ENCODE measurements at places on chromosomes 12 and 14.

DNA sequence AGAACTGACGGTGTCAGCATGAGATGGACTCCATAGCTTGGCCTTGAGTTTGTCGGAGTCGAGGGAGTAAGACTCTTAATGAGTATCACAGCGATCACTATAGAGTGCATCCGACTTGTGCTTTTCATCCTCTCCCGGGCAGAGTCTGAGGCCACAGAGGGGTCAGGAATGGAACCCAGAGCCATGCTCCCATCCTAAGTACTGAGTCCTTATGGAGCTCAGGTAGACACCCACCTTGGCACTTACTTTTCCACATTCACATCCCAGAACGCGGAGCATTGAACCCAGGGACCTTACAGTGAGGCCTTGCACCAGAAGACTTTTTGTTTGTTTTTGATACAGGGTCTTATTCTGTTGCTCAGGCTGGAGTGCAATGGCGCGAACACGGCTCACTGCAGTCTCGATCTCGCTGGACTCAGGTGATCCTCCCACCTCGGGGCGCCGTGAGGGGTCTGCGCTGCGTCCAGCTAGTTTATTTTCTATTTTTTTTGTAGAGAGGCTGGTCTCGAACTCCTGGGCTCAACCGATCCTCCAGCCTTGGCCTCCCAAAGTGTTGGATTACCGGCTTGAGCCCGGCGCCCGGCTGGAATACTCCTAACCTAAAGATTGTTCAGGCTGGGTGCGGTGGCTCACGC, 719 bp upstream of the SRSF9 start:
- peak; percentile 34 for DNase-seq

DNA sequence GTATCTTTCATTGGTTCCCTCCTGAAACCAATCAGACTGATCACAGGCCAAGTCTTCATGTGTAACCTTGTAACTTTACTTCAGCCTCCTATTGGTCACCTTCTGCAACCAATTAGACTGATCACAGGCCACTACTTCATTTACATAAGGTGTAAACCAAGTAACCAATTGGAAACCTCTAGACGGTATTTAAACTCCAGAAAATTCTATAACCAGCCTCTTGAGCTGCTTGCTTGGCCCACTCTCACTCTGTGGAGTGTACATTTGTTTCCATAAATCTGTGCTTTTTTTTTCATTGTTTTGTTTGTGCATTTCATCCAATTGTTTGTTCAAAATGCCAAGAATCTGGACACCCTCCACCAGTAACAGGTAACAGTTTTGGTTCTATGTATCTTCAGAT, 47.5 kb downstream of the EIF2S3B start:
- DNase-seq: no peak

- peak; percentile 68 for DNase-seq
Measured at GRCh38 chr12:132423251-132423819, 66.6 kb upstream of the FBRSL1 start.

DNA sequence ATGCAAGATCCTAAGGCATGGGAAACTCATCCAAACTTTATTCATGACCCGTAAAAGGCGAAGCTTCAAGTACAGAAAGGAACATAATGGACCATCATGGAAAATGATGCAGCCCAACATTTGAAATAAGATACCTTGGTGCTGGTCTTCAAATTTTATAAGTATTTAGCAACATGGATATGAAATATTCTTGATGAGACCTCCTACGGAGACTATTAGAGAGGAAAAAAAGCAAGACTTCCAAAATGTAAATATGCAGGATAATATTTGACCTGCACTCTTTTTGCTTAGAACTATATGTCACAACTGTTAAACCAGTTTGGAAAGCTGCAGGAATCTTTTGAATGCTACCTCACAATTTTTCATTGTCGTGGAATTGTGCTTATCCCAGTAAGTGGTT, 168.8 kb upstream of the ARID2 start:
- no peak for DNase-seq

DNA sequence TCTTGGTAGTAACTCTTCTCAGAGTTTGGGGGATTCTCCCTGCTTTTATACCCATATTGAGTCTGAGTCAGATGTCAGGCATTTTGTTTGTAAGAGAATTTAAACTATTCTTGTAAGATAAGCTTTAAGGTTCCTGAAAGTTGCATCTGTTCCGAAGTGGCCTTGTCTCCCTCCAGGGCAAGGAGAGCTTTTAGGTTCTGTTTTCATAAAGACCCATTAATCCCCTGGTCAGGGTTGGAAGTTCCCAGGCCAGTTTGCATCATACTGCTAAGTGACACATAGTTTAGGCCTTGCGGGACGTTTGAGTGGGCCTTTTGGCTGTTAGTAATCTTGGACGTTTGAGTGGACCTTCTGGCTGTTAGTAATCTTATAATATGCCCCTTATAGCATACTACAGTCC, 396.7 kb downstream of the NPAS3 start:
- DNase-seq: no peak

GRCh38 chr14:100296106-100296651, 10.1 kb downstream of the SLC25A29 start:
- peak; percentile 50 for DNase-seq

DNA sequence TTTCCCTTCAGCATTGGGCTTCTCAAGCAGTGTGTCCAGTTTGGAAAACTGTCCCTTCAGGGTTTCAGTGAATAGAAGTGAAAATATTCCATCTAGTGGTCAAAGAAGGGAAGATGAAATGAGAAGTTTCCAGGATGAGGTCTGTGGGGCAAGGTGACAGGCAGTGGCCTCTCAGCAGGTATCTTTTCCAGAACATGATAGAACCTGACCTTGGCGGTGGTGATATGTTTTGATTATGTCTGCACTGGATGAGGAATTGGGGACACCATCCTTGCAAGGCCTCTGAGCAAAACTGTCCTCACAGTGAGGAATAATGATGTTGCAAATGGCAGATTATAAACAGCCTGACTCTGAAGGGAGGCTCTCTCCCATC, 4.7 kb downstream of the GPX2 start:
- DNase-seq: no peak

GRCh38 chr12:131367983-131368667, 342.8 kb upstream of the SFSWAP start:
- DNase-seq: no peak

- DNase-seq: no peak
Measured at GRCh38 chr14:100140452-100141078, 18.9 kb downstream of the DEGS2 start.

GRCh38 chr14:66619952-66620351, 112.0 kb downstream of the GPHN start:
- no peak for DNase-seq

DNA sequence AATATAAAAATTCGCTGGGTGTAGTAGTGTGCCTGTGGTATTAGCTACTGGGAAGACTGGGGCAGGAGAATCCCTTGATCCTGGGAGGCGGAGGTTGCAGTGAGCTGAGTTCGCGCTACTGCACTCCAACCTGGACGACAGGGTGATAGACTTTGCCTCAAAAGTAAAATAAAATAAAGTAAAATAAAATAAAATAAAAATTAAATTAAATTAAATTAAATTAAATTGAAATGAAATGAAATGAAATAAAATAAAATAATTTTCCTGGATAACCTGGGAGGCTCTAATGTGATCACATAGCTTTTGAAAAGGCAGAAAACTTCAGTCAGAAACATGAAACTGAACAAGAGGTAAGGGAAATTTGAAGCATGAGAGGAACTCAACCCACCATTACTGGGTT, 818.4 kb upstream of the ATXN7L3B start:
- DNase-seq: no peak

DNA sequence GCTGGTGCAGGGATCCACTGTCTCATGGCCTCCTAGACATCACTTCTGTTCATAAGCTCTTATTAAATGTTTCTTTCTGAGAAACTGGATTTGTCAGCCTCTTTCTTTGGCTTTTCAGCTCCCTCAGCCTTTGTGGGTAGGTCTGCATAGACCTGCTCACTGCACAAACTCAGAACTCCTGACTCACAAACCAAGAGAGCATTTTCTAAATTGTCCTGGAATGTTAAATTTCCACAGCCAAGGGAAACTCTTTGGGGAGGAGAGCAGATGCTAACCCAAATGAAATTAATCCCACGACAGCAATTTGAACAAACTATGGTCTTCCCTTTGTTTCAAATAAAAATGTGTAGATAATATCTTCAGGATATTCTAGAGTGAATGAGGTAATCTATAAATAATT, 19.5 kb upstream of the CERS5 start:
- no peak for DNase-seq

- DNase-seq: no peak
Measured at GRCh38 chr12:110561471-110562201, 21.5 kb downstream of the PPTC7 start.

DNA sequence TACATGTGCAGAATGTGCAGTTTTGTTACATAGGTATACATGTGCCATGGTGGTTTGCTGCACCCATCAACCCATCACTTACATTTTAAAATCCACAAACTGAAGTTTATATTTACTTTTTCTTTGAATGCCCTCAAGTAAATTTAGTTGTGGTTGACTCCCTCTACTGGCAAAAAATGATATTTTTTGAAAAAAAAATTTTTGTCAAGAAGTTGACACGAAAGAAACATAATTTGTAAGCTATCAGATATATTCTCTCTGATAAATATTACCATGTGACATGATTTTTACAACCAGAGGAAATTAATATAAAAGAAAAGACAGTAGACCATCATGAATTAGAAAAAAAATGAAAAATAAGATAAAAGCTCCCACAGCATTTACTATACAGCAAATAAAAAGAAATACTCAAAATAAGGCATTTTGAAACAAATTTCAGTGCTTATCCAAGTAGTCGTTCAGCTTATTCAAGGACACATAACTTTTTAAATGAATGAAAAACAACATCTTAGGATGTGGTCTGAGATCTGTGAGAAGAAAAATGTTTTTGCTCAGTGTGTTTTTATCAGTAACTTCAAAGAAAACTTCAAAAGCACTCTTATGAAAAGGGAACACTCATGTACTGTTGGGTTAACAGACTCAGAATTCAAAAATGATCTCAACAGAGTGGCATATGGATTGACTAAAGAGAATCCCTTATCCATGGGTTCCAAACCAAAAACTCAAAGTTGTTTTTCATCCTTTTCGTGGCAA, 30.0 kb upstream of the GRIP1 start:
- peak; percentile 68 for DNase-seq

DNA sequence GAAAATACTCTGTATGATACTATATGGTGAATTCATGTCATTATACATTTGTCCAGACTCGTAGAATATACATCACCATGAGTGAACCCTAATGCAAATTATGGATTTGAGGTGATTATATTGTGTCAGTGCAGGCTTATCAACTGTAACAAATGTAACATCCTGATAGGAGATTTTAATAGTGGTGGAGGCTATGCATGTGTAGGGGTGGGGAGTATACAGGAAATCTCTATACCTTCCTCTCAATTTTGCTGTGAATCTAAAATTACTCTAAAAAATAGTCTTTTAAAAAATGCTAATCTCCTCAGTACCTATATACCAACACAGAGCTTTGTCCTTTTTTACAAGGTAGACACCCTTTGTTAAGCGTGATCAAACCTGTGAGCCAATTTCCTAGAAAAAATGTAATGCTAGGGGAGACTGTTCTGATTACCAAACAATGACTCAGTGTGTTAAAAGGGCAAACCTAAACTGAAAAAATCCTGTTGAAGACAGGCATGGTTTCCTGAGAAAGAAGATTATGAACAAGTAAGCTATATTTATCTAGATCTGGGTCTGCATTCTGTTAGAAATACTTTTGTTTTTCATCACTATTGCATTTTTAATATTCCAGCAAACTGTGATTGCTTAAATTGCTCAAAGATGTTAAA, 170.9 kb downstream of the DUSP6 start:
- DNase-seq: no peak

DNA sequence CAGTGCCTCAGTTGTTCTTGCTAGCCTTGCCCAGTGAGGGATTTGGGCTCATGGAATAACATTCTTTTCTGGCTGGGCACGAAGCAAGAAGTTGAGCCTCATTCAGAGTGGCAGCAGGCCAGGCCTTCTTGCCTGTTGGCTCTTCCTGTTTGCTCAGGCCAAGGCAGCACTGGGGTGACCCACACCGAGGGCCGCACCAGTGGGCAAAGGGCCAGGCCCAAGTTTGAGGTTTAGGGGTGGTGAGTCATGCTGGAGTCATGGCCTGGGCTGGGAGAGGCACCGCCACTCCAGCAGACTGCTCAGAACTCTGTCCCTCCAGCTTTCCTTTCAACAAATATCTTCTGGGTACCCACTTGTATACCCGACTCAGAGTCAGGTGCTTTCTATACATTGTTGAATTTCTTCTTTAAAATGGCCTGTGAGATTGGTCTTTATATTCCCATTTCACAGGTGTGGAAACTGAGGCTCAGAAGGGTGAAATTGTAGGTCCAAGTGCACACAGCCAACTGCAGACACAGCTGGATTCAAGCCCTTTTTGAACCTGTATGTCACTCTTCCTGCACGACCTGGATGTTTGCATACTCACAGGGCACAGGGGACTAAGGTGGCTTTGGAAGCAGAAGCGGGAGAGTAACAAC, 279.4 kb downstream of the FOXN3 start:
- no peak for DNase-seq

- DNase-seq: peak; percentile 46
Measured at GRCh38 chr12:132772606-132773005, 11.0 kb upstream of the ANKLE2 start.

DNA sequence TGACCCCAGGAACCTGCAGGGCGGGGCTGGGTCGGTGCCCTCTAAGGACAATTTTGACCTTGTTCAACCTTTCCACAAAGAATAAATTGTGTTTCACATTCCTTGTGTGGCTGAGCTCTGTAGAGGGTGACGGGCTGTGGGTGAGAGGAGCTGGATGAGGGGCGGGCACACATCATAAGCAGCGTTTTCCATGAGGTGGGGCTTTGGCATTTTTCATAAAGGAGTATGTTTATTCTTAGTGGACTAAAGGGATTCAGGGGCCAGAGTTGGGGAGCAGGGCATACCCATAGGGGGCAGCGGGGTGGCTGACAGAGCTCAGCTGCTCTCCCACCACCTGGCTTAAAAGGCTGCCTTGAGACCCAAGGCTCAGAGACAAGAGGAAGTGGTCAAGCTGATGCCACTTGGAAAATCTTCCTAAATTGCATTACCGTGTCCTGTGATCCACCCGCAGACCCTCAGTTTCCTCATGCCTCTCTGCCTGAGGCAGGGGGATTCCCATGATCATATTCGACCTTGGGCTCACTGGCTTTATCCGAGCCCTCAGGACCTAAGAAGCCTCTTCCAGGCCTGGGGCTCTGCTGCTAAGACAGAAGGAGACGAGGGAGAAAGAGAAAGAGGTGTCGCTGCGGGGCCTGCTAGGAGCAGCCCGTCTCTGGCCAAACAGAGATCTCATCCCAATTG, 11.4 kb downstream of the MMP14 start:
- no peak for DNase-seq

- no peak for DNase-seq
Measured at GRCh38 chr12:95648990-95649791, 97.9 kb upstream of the USP44 start.
